Amniotic stem cell (primary cell): ENCODE measurements at places on chromosomes 12 and 14.

- no peak for DNase-seq
Measured at GRCh38 chr12:109331301-109331952, 16.3 kb upstream of the MYO1H start.

GRCh38 chr12:124110372-124110883, 137.4 kb downstream of the ZNF664 start:
- no peak for DNase-seq

DNA sequence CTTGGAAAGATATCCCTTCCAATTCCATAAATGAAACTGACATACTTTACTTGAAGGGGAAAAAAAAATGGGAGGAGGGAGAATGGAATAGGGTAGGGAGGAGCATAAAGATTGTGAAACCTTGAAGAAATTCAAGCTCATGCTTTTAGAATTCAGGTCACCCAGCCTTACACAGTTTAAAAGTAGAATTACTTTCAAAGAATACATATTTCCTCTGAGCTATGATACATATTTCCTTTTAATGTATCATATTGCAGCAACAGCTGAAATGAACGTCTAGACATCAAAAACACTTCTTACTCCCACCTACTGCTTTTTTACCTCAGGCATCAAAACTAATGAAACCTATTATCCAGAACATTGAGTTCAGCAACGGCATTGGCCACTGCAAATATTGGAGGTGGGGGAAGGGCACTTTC, 156.0 kb downstream of the MED13L start:
- DNase-seq, result no peak

GRCh38 chr14:50823051-50823761, 7.8 kb downstream of the NIN start:
- no peak for DNase-seq

- no peak for DNase-seq
Measured at GRCh38 chr12:102564026-102564425, 83.7 kb upstream of the IGF1 start.

GRCh38 chr14:85686908-85687307, 157.0 kb downstream of the FLRT2 start:
- no peak for DNase-seq

DNA sequence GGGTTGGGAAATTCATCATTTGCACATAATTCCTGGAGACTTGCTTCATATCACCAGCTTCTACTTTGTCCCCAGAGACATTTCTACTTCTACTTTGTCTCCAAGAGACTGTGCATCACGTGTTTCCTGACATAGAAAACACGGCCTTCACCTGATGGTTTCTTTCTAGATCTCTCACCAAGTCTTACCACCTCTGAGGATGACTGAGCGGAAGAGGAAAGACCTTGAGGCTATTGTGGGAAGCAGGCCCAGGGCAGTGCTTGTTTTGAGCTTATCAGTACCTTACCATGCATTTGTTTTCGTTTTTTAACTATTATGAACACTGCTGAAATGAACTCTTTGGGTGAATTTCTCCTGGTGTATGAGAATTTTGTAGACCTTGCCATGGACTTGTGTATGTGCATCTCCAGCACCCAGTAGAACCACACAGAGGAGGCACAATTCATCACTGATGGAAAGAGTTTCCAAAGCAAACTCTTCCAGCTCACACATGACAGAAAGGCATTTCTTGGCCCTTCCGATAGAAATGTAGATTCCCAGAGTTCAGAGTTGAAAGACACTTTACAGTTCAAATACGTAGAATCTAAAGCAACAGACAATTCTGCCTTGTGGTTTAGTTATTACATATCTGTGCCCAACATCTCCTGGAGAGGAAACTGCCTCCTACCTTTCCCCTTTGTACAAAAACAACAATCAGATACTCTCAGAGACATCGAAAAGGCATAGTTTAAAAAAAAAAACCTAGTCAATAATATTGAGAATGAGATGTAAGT, 434.7 kb downstream of the FUT8 start:
- no peak for DNase-seq

DNA sequence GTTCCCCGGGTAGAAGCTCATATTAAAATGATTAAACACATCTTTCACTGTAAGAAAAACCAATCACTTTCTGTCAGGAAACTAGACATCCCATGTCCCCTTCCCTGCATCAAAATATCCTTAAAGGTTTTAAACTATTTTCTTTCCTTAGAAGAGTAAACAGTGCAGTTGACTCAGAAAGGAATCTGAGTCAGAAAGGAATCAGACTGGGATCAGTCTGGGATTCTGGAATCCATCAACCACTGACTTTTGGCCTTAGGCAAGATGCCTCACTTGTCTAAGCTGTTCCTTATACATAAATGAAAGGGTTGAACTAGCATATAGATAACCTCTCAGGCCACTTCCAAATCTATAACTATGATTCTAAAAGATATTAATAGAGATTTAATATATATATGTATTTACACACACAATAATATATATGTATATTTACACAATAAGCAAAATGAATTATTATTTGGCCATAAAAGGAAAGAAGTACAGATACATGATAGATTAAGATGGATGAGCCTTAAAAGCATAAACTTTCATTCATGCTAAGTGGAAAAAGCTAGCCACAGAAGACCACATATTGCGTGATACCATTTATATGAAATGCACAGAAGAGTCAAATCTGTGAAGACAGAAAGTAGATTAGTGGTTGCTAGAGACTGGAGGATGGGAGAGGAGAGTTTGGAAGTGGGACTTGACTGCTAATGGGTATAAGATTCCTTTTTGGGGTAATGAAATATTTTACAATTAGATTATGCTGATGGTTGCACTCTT, 114.4 kb downstream of the SLC38A1 start:
- DNase-seq, result peak; percentile 37

- DNase-seq, result no peak
Measured at GRCh38 chr12:11595080-11595479, 54.4 kb upstream of the ETV6 start.

DNA sequence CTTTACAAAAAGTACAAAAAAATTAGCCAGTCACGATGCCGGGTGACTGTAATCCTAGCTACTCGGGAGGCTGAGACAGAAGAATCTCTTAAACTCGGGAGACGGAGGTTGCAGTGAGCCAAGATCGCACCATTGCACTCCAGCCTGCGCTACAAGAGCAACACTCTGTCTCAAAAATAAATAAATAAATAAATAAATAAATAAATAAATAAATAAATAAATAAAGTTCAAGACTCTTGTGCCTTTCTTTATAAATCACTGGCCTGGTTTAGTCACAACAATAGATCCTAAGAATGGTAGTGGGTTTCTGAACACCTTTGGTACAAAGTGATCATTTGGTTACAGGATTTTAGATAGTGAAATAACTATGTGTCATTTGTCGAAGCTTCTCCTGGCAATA, 46.1 kb downstream of the ARL1 start:
- no peak for DNase-seq

- no peak for DNase-seq
Measured at GRCh38 chr12:100249941-100250340, 16.9 kb downstream of the DEPDC4 start.

GRCh38 chr14:68848253-68848652, 55.4 kb upstream of the ZFP36L1 start:
- DNase-seq, result no peak

DNA sequence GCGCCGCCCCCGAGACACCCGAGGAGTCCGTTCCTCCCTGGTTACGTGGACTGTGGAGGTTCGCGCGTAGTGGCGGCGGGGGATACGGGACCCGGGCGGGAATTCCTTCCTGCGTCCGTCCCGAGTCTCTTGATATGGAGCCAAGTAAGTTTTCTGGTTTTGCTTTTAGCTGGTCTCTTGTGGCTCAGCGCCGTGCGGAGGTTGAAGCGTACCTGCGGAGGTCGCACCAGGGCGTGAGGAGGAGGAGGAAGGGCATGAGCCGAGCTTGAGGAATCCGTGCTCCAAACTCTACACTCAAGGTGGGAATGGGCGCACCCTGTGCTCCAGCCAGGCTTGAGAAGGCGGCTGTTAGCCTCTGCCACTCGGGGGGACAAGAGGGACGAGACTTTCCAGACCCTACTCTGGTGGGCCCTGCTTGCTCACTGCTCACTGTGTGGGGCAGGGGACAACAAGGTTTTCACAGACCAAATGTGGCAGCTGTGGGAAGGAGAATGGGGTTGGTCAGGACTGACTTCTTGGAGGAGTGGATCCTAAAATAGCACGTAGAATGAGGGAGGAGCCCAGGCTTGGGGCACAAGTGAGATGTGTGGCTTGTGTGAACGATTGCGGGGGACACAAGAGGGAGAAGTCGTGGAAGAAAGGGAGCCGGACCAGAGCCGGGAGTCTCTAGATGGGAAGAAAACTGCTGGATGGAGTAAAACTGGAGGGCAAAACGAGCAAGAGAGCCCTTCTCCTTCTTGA, 577 bp downstream of the ATG101 start:
- no peak for DNase-seq

GRCh38 chr12:111686574-111687105, 787 bp downstream of the ACAD10 start:
- no peak for DNase-seq
